ENCODE measurements at places on chromosomes 6 and 20.
A peak's percentile ranks its signal among the peaks of the same experiment; 100 is the strongest.

DNA sequence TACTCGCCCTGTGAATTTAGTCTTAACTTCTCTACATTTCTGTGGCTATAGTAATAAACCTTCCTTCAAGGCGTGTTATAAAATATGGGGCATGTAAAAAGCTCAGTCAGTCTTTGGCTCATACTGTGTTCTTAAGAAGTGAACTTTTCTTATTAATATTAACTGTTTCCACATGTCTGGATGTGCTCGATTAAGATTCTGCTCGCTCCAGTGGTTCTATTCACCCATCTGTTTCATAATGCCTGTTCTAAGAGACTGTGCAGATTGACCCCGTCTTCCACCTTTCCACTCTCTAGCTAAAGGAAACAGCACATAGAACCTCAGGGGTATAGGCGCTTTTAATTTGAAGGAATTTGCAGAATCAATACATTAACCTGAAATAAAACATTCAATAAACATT is 99.9 kb downstream of the L3MBTL3 start:
- peak; percentile 11 for DNase-seq

GRCh38 chr6:132199343-132199742 is 201.9 kb downstream of the MOXD1 start:
- no peak for DNase-seq

GRCh38 chr6:144528743-144529425 is 243.7 kb downstream of the UTRN start:
- no peak for DNase-seq

DNA sequence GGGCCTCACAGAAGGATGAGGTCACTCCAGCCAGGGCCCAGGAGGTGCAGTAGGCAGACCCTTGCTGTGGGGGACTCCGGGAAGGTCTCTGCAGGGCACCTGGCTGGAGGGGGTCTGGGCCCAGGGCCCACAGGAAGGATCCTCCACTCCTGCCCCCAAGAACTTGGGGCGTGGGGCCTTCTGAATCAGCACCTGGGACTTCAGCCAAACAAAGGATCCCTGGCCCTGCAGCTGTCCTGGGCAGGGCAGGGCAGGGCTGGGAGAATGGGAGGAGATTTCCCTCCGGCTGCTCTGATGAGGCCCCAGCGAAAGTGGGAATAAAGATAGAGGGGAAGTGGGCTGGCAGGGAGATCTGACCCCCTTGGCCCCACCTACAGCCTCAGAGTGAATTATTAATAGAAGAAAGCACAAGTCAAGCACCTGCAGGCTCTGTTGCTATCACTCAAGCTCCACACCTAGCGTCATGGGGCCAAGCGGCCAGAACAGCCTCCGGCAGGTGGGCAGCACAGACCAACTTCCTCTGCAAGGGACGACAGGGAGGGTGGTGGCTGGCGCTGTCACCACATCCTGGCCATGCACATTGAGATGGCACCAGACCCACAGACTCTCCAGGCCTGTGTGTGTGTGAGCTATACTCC is 61.6 kb upstream of the MRPS10 start:
- peak; percentile 25 for DNase-seq

DNA sequence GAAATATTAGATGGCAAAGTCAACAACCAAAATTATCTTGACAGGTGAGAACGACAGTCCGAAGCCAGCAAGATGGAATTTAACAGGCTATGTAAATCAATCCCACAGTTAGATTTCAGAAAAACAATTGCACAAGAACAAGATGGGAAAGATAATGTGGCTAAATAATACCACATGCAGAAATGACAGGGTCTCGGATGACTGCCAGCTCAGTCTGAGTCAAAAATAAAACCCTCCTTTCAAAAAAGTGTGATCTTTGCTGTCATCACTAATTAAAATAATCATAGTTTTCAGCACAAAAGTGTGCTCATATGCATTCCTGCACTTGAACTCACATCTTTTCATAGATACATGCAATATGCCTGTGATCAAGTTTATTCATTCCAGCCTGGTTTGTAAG is 25.9 kb downstream of the FOXQ1 start:
- DNase-seq = no peak

- DNase-seq = no peak
Measured at GRCh38 chr20:4502756-4503155, 219.0 kb upstream of the PRND start.

GRCh38 chr6:18055714-18056382 is 66.6 kb downstream of the NHLRC1 start:
- DNase-seq = no peak

DNA sequence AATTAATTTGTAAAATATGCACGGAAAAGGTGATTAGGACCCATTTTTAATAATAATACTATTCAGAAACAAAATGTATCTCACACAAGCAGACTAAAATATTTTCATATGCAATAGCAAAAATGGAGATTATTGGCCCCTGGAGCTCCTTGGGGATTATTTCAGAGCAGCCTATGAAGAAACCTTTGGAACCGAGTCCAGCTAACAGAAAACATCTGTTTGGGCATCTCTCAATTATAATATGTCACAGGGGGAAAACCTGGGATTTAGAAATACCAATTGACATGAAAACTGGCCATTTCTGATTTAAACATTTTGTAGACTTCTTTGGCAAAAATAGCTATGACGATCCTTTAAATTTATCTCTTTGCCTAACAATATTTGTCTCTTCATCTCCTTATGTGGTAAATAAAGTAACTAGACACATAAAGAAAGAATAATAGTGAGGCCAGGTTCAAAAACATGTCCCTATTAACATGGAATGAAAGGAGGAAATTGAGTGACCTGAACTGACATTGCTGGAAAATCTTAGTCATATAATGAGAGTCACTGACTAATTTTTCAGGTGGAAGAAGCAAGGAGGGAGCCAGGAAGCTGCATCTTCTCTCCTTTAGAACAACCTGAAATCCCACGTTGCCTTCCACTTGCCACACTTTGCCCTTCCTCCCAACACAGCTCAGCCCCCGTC is 199.0 kb downstream of the SOD2 start:
- DNase-seq = no peak

DNA sequence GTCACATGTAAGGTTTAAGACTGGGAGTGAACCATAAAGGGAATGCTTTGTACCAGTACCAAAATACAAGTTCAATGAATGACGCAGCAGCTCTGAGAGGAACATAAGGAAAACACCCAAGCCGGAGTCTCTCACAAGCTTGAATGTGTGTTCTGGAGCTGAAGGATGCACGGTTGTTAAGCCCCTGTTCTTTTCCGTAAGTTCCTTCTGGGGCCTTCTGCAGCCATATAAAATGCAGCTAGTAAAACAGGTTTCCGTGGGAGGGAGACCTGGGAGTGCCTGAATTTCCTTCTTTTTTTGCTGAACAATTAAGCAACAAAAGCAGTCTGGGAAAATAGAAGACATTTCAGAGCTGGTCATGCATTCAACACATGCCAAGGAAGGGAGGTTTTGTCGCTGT is 73.2 kb upstream of the JAG1 start:
- DNase-seq = no peak

DNA sequence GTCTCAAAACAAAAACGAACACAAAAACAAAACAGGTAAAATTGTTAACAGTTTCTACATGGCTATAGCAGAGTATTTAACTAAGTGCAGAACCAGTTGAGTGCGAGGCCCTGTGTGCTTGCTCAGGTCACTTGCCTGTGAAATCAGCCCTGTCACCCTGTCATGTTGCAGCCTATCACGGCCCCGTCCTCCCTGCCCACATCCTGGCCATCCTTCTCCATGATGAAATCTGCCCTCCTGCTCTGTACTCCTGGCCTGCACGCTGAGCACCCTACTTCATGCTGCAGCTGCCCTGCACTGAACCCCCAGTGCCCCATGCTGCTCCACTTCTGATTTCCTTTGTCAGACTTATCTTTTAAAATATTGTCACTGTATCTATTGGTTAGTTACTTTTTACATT is 62.4 kb downstream of the DTD1 start:
- no peak for DNase-seq

GRCh38 chr20:23419995-23420901 is 1.0 kb downstream of the NAPB start:
- peak; percentile 50 for DNase-seq

DNA sequence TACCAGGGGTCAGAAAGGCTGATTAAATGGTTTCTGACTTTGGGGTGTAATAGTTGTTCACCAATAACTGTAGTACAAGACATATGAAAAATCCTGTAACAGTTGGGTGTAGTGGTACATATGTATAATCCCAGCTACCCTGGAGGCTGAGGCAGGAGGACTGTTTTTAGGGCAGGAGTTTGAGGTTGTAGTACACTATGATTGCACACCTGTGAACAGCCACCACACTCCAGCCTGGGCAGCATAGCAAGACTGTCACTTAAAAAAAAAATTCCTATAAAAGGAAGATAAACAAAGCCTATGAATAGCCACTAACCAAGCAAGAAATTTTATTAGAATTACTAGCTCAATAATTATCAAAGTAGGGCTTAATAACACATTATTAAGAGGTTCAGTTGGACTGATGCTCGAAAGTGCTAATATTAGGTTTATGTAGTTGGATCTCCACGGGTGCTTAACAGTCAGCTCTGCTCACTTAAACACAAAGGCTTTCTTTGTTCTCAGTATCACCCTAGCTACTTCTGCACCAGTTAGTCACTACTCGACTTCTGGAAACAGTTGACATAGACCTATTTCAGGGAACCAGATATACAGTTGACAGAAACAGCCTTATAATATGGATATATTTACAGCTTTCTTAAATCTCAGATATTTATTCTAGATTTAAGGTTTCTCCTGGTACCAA is 113.0 kb downstream of the MTFR2 start:
- DNase-seq = no peak

DNA sequence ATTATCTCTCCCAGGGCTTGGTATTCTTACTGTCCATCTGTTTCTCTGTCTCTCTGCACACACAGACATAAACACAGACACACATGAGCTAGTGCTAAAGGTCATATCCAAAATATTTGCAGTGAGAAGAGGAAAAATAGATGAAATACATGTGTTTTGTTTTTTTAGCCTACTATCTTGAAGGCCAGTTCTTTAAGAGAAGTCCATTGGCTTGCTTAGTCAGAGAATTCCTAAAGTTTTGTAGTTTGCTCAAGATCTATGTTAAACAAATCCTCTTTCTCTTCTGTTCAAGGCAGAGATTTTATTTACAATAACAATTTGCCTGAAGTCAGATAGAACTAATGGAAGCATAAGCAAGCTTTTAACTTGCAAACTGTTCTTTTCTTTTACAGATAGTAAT is 120.0 kb upstream of the AKIRIN2 start:
- DNase-seq = no peak

- DNase-seq = no peak
Measured at GRCh38 chr20:49666911-49667310, 46.8 kb downstream of the B4GALT5 start.

DNA sequence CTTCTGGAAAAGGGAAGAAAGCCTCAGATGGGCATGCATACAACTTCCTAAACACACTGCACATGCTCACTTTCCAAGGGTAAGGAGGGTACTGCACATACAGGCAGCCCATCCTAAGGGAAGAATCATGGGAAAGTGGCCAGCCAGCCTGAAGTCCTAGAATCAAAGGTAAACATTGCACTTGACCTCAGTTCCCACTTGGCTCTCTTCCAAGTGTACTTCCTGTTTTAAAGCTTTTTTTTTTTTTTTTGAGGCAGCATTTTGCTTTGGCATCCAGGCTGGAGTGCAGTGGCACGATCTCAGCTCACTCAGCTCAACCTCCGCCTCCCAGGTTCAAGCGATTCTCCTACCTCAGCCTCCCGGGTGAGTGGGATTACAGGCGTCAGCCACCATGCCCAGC is 225.3 kb upstream of the EPHA7 start:
- DNase-seq = no peak

GRCh38 chr20:50478162-50478990 is 31.8 kb upstream of the PTPN1 start:
- peak; percentile 70 for DNase-seq

GRCh38 chr20:6245436-6245835 is 122.6 kb upstream of the FERMT1 start:
- no peak for DNase-seq

- DNase-seq = no peak
Measured at GRCh38 chr6:19831358-19831757, 5.8 kb upstream of the ID4 start.

GRCh38 chr20:25378884-25379733 is 11.5 kb downstream of the ABHD12 start:
- no peak for DNase-seq

DNA sequence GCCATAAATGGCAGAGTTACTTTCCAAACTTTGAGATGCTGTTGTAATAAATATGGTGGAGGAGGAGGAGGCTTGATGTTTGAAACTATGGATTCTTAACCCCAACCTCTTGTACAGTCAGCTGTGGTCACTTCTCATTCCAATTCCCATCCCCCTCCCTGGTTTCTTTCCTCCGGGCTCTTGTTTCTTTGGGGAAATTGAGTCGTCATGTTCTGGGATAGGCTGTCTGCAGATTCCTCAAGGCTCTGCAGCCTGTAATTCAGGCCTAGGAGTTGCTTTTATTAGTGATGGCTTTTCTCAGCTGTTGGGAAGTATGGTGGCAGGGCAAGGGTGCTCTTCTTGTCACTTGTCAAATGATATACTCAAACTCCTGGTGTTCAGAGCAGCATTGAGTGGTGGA is 2.6 kb downstream of the PTK7 start:
- no peak for DNase-seq

- DNase-seq = no peak
Measured at GRCh38 chr20:48325656-48326433, 502.0 kb downstream of the PREX1 start.

DNA sequence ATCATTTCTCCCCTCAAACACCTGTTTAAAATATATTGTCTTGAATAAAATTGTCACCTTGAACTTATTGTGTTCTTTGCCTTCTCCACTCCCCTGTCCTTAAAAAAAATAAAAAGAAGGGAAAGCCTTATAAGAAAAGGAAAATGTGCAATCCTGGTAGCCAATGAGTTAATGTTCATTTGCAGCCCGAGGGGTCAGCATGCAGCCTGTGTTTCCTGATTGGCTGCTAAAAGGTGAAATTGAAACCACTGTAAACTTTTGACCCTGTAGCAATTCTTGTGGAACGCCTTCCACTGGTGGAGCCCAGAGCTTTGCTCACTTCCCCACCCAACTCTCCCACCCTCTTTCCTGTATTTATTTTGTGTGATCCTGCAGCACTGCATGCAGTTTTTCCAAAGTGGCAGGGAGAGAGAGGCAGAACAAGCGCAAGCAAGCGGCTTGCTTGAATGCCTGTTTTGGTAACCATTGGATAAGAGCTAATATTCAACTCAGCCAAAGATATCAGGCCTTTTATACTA is 74.9 kb downstream of the NCOA3 start:
- DNase-seq = peak; percentile 47

GRCh38 chr6:149752600-149753373 is 3.2 kb downstream of the PCMT1 start:
- no peak for DNase-seq

GRCh38 chr6:129978148-129978916 is 40.0 kb upstream of the L3MBTL3 start:
- DNase-seq = no peak

DNA sequence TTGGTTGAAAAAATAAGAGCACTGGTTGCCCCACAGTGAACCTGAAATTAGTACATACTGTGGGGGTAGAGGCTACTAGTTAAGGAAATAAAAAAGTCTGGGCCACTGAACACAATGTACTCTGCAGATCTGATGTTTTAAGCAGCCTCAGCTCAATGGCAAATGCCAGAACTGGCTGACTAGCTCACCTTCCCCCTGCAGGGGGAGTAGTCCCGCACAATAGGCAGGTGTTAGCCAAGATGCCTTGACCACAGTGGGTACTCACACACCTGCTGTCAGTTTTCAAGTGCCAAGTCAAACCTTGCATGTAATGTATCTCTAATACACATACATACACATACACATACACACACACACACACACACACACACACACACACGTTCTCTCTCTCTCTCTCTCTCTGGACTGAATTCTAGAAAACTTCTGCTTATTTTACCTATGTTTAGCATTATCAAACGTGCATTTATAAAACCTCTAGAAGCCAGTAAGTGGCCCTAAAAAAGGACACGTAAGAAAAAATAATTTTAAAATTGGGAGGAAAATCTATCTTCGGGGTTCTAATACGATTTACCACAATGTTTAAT is 36.1 kb downstream of the GMDS start:
- peak; percentile 40 for DNase-seq
